NCI-H524 treated with DMSO at 0.1 percent for 48 hours (cell line): ENCODE measurements at places on chromosomes 5 and 9.

- DNase-seq: no peak
Observed at GRCh38 chr5:135073761-135074345, 39.8 kb upstream of the PITX1 start.

DNA sequence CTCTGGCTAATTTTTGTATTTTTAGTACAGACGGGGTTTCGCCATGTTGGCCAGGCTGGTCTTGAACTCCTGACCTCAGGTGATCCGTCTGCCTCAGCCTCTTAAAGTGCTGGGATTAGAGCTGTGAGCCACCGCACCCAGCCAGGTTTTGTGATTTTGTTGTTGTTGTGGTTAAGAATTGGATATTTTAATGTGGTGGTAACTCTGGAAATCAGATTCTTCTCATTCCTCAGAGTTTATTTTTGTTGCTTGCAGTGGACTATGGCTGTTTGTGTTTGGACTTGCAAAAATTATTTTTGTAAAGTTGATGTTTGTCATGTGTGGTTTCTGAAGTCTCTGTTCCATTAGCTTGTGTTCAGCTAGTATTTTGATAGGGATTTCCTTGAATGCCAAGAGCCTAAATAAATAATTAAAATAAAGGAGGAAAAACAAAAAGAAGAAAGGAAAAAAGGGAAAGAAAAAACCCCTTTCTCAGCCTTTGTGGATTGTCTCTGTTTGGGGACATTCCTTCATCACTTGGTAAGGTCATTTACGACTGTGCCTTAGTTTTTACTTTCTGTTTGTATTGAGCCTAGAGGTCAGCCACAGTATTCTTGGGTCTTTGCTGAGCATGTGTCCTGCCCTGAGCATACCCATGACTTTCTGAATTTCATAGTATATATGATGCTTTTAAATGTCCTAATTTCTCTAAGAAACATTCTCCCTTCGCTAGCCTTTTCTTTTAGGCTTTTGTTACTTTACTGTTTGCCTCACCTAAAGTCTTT is 37.3 kb downstream of the PBX3 start:
- no peak for DNase-seq

DNA sequence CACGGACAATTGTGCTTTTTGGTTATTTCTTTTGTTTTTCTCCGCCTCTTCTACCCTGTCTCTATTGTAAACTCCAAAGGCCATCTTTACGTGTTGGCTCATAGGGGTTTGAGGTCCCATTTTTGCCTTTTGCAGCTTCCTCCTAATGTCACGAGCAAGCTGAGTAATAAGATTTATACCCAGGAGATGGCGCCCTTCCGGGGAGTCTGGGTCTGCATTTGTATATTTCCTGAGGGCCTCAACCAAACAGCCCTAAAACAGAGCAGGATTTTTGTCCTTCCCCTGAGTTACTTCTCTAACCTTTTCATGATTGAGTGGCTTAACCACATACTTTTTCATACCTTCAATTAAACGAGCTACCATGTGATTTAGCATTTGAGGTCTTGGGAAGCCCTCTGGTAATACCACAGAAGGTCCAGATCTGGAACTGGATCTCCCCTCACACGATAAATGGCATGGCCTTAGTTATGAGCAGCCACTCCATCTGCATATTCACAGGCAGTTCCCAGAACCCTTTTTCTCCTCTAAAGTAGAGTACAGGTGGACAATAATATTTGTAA is 11.2 kb upstream of the CFAP95 start:
- no peak for DNase-seq

GRCh38 chr5:6243706-6244338 is 134.5 kb downstream of the MED10 start:
- DNase-seq: no peak

GRCh38 chr5:173045474-173045873 is 10.7 kb upstream of the CREBRF start:
- DNase-seq: no peak

DNA sequence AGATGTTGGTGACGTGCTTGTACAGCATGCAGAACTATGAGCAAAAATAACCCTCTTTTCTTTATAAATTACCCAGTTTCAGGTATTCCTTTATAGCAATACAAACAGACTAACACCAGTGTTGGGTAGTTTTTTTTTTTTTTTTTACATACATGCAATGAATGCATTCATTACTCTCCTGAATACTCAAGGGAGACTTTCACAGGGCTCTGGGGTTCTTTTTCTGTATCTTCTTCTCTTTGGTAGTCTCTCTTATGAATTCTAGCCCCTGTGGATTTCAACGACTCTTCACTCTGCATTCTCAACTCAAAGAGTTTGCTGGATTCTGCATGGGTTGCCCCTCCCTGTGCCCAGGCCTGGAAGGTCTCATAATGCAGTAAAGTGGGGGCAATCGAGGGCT is 27.8 kb downstream of the PTTG1 start:
- DNase-seq: no peak

- DNase-seq: no peak
Observed at GRCh38 chr5:97417986-97418385, 234.9 kb upstream of the RIOK2 start.

- no peak for DNase-seq
Observed at GRCh38 chr9:22052376-22052945, 43.4 kb upstream of the CDKN2B start.

DNA sequence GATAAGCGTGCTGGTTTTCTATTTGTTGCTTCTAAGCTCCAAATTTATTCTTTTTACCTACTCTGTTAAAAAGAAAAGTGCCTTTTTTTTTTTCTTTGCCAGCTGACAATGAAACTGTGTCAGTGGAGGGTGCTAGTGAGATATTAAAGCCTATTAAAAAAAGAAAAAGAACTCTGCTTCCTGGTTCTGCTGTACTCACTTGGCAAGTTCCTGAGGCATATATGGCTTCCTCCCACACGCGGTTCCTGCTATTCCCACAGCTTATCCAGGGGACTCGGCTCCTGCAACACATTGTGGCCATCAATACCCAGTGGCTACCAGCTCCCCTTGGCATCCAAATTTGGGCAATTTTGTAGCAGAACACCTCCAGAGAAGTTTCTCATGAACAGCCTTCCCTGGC is 1977.7 kb upstream of the CDH9 start:
- DNase-seq: no peak

DNA sequence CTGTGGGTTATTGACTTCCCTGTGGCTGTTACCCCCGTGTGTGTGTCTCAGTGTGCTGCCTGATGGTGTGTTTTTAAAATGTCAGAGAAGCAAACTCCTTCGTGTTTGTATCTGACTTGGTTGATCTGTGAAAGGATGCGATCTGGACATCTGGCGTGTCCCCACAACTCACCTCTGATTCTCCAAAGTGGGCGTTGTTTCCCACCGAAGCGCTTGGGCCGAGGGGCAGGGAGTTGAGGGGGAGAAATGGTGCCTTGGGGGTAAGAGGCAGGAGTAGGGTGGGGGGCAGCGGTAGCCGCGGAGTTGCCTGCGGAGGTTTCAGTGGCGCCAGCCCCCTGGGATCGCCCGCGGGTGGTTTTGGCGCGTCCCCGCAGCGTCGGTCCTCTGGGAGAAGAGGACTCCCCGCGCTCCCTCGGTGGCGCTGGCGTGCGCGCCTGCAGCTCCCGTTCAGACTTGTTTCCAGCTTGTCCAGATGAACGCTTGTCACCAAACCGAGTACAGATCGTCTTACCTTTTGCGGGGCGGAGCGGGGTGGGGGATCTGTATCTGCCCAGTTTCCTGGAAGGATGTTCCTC is 1.1 kb downstream of the MAST4 start:
- DNase-seq: peak; percentile 9

- no peak for DNase-seq
Observed at GRCh38 chr5:12343558-12343957, 439.3 kb upstream of the CTNND2 start.

- DNase-seq: no peak
Observed at GRCh38 chr5:1322036-1322900, 22.6 kb downstream of the CLPTM1L start.

DNA sequence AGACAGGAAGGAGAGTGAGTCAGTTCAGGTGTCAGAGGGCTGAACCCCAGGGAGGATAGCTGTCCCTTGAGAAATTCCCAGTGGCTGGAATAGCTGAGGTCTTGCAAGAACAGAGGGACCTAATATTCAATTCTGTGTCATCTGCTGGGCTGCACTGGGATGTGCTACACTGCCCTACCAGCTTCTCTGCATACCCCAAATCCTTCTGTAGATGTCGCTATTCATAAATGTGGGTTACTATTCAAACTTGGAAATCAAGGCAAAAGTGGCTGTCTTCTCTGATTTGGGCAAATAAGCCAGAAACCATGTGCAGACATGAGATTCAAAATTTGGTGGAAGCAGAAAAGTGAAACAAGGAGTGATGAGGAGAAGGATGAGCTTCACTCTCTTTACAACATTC is 16.3 kb downstream of the TNFSF8 start:
- DNase-seq: no peak

GRCh38 chr5:35331956-35332950 is 102.0 kb upstream of the PRLR start:
- DNase-seq: no peak

GRCh38 chr5:159525117-159525516 is 194.8 kb upstream of the IL12B start:
- DNase-seq: no peak

- DNase-seq: no peak
Observed at GRCh38 chr5:124810396-124811006, 64.1 kb upstream of the ZNF608 start.

GRCh38 chr9:3419893-3420292 is 105.9 kb downstream of the RFX3 start:
- no peak for DNase-seq

GRCh38 chr5:100157066-100157465 is 378.1 kb upstream of the FAM174A start:
- no peak for DNase-seq

- no peak for DNase-seq
Observed at GRCh38 chr5:36017004-36017403, 25.8 kb upstream of the UGT3A1 start.

DNA sequence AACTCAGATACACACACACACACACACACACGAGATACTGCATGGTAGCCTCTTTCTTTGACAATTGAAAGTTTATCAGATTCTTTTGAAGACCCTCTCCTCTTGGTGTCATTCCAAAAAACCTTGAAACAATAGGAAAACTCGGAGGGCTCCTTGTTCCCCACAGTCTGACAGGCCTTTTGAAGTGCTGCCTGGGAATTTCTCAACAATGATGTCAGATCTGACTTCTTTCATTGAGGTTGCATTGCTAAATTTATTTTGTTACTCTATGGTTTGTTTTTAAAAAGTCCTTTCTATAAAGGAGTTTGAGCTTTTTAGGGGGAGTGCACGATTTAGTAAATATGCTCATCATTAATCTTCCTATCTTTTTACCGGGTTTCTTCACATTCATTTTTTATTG is 583.9 kb downstream of the SEMA5A start:
- DNase-seq: no peak

DNA sequence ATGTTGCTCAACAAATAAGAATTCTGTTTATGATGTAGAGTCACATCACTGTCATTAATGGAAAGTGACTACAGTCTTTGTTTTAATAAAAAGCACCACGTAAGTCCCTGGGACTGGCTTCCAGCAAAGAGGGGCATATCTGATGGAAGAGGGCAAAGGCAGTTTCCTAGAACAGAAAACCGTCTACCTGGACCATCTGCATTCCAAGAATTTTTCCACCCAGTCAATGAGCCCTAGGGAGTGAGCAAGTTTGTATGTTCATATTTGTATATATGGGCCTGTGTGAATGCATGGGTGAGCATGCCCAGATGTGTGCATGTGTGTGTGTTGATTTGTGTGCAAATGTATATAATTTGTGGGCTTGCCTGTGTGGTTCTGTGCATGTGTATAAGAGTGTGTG is 156.8 kb upstream of the SEMA6A start:
- DNase-seq: no peak

GRCh38 chr5:85896514-85896913 is 721.2 kb upstream of the COX7C start:
- no peak for DNase-seq

DNA sequence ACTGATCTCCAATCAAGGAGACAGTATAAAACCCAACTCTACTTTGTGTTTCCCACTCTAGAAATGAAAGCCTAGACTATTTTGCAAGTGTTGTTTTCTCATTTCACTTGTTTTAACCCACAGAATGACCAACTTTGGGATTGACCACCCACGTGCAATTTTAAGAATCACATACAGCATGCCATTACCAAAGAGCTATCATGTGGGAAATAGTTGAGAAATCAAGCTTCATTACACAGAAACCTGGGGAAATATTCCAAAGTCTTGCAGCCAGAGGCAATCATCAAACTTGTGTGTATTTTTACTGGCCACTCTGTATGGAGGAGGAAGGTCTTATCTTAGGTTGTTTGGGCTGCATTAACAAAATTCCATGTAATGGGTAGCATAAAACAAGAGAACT is 451.4 kb upstream of the DAB2 start:
- DNase-seq: no peak

GRCh38 chr9:126205265-126205664 is 121.4 kb upstream of the MVB12B start:
- no peak for DNase-seq

- no peak for DNase-seq
Observed at GRCh38 chr5:132496191-132496630, 5.6 kb upstream of the IRF1 start.

- no peak for DNase-seq
Observed at GRCh38 chr5:40276426-40277102, 403.2 kb upstream of the PTGER4 start.

DNA sequence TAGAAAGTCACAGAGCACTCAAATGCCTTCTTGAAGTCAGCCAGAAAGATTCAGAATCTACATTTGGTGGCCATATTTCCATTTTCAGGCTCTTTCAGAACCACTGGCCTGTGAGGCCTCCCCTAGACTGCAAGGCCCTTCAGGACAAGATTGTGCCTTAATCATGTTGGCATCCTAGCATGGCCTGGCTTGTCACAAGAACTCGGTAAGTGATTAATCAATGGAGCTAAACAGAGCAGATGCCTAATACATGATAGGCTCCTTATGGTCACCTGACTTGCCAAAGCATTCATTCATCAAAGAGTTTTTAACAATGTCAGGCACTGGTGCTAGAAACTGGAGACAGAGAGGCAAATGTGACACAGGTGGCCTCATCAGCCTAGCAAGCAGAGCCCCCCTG is 70.3 kb downstream of the PGM5 start:
- no peak for DNase-seq

DNA sequence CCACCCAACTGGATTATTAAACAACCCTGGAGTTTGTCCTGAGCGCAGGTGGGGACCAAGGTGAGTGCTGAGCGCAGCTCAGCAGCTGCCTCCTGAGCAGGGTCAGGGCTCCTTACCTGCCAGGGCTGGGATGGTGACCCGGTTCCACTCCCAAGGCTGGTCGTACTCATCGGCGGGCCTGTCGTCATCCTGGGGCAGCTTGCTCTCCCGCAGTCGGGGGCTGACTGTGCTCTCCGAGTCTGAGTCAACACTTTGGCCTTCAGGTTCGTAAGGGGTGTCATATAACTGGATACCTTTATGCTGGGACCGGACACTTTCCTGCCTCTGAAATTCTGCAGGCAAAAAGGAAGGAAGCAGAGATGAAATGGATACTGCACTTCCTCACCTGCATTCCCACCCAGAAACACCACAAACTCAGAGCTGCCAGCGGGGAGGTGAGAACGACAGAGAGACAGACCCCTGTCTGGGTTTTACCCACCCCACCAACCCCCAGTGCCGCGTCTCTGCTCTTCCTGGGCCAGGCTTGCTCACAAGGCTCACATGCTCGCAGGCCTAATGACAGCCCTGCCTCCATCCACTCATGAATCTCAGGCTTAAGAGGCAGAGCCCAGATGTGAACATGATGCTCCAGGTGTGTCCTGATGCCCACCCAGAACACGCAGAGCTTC is 70.7 kb upstream of the SLC25A51 start:
- no peak for DNase-seq

GRCh38 chr5:90915393-90915792 is 356.8 kb downstream of the ADGRV1 start:
- no peak for DNase-seq

GRCh38 chr5:129363991-129364390 is 96.1 kb upstream of the ADAMTS19 start:
- DNase-seq: no peak

- no peak for DNase-seq
Observed at GRCh38 chr5:100584069-100584468, 48.9 kb downstream of the FAM174A start.
